ENCODE measurements at places on chromosomes 4 and X.

- DNase-seq: no peak
These were observed 349.9 kb downstream of the FSTL5 start for GRCh38 chr4:161813889-161814288.

DNA sequence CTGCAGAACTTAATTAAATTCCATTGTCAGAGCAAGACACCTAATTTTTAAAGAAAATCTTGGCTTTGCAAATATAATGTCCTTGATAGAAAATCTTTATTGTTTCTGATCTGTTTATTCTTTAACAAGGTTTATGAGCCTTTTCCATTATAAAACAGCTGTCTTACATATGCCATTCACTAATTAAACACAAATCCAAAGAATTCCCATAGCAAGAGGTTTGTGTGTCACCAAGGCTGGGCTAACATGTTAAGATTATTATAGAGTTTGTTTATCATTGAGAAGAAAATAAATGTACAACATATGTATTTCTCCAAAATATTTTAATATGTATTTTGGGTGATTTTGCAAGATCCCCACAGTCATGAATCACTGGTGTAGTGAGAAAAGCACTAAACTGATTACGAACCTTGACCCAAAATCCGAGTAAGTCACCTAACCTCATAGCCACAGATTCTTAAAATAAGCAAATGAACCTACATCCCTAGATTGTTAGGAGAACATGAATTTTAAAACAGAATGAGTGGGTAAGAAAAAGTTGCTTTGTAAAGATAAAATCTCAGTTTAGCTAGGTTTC lies 694.8 kb upstream of the INTU start:
- DNase-seq: no peak

- DNase-seq: no peak
These were observed 39.6 kb upstream of the PDLIM5 start for GRCh38 chr4:94412019-94412657.

DNA sequence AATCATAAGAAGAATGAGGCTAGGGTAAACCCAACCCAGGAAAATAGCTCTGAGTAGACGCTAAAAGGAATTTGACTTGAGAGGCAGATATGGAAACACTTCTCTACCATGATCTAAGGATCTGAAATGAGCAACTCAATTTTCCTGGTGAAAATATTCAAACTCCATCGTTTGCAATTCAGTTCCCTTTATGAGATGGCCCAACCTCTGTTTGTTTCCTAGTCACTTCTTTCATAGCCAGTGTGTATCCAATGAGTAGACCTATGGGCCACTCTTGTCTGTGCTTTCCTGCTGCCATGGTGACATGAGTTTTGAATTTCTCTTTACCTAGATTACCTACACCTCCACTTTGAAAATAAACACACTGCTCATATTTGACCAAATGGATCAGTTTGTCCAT lies 176.2 kb upstream of the GPRIN3 start:
- DNase-seq: no peak

DNA sequence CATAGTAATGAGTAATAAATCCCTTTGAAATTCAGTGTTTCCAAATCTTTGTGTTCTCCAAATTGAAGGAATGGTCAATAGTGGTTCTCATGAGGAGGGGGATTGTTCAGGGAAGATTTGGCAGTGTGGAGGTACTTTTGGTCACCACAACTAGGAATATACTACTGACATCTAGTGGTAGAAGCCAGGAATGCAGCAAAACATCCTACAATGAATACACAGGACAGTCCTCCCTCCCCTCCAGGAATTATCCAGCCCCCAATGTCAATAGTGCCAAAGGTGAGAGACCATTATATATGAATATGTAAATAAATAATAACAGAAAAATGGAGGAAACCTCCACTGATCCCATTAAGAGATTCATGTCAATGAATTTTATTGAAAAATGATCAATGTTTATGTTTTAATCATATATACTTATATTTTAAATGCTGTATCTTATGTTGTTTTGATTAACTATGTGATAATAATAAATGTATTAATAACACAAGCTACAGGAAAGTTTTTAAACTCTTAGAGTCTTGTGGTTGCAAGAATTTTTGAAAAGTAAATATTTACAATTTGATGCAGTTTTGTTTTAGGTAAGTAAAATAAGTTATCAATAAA lies 14.4 kb upstream of the FAM9A start:
- DNase-seq: peak; percentile 19

DNA sequence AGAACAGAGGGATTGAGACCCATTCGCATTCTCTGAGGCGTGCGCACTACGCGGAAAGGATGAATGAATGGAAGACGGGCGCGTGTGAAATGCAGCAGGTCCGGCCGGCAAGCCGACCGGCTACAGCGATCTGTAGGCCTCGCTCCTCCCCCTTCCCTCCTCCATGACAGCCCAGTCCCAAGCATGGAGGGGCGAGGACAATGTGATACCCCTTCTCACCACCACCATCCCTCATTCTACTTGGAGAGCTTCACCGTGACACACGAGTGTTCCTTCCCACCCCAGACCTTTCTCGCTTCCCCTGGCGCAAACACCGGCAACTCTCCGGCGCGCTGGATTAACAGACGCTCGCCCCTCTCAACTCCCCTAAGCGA lies 815 bp downstream of the EIF4E start:
- DNase-seq: peak; percentile 72

DNA sequence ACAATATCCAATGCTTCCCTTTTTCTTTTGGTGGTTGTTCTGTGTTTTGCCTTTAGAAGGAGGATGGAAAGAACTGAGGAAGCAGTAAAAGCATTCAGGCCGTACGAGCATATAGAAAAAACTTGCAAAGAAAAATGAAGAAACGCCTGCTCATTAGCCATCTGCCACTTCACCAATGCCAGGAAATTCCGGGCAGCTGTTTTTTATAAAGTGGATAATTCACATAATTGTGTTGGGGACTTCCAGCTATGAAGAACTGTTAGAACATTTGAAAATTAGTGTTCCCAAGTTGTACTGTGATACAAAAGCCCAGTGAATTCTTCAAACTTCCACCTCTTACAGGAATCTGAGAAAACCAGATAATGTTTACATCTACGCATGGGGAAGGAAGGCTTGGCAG lies 11.7 kb downstream of the RELL1 start:
- no peak for DNase-seq

DNA sequence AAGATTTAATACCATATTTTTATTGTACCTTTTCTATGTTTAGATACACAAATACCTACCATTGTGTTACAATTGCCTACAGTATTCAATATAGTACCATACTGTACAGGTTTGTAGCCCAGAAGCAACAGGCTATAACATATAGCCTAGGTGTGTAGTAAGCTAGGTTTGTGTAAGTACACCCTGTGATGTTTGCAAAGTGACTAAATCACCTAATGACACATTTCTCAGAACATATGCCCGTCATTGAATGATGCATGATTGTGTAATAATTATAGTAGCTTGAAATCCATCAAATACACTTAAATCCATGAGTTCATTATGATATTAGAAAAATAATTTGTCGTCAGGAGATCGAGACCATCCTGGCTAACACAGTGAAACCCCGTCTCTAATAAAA lies 30.8 kb downstream of the GAB3 start:
- DNase-seq: no peak

Measured in GDM1 (cell line).